ENCODE measurements at places on chromosomes 3 and 15. TPM values are rescaled to one million over a fixed set of nuclear protein-coding genes. Genes with fewer than 3 reads are reported as not detected.
A peak's percentile ranks its signal among the peaks of the same experiment; 100 is the strongest.

DNA sequence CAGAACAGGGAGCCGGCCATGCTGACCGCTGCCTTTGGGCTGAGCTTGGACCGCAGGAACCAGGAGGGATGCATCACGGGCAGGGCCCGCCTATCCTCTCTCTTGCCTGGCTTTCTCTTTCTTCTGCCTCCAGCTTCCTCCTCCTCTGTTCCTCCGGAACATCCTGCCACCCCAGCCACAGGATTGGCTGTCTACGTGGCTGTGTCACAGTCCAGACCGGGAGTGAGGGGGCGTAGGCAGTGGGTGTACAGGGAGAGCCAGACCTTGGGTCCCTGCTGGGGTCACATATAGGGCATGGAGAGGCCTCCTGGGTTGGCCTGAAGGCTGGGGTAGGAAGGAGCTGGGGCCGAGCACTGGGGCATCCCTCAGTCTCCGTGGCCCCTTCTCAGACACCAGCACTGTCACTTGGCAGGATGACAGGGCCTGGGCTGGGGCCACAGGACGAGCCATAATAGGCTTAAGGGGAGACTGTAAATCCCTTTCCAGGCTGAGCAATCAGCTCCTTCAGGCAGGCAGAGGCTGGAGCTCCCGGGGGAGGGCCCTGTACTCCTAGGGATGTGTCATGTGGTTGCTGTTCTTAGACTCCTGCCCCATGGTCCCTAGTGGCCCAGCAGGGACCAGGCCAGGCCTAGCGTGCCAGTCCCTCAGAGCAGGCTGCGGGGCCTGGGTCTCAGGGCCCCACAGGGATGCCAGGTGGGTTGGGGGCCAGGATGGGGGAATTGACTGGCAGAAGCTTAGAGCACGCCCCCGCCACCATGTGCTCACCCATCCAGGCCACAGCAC is 25.4 kb downstream of the LINGO1 start:
- no peak for DNase-seq

The KLF15 gene
- 0.14 TPM for total RNA-seq

DNA sequence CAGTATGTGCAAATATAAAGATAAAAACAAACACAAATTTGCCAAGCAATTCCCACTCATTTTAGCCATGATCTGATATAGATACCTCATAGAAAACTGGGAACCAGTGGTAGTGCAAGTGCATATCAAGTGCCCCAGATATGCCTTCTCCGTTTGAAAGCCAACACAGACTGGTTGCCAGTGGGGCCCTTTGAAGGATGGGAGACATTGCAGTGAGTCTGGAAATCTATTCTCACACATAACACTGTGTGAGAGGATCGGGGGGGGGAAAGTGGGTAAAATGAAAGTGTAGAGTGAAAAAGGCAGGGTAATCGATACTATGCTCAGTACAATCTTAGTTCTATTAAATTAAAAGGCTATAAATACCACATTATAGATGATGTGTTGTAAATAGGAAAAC is 83.0 kb downstream of the CBLB start:
- no peak for DNase-seq

DNA sequence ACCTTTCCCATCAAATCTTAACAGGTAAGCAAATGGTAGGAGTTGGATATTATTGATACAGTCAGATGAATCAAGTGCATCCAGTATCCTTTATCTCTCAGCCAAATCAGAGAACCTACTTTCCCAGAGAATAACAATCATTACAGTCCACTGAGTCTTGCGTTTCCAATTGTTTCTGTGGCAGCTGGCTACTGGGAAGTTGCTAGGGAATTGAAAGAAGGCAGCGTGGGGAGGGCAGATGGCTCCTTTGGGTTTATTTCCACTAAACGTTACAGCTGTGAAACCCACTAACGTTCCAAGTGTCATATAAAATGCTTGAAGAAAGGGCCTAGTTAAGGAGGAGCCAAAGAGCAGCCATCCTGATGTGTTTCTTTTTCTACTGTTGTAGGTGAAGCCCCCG is 78.4 kb downstream of the WDR72 start:
- DNase-seq = no peak

- no peak for DNase-seq
Observed at GRCh38 chr15:89003865-89004725, 84.2 kb upstream of the ABHD2 start.

The CTXN2 gene
- 0.05 TPM for total RNA-seq

GRCh38 chr3:171396048-171396447 is 64.2 kb downstream of the TNIK start:
- DNase-seq = no peak

GRCh38 chr15:60510006-60510405 is 31.1 kb upstream of the ICE2 start:
- no peak for DNase-seq

The CPLX3 gene
- total RNA-seq = 0.16 TPM

DNA sequence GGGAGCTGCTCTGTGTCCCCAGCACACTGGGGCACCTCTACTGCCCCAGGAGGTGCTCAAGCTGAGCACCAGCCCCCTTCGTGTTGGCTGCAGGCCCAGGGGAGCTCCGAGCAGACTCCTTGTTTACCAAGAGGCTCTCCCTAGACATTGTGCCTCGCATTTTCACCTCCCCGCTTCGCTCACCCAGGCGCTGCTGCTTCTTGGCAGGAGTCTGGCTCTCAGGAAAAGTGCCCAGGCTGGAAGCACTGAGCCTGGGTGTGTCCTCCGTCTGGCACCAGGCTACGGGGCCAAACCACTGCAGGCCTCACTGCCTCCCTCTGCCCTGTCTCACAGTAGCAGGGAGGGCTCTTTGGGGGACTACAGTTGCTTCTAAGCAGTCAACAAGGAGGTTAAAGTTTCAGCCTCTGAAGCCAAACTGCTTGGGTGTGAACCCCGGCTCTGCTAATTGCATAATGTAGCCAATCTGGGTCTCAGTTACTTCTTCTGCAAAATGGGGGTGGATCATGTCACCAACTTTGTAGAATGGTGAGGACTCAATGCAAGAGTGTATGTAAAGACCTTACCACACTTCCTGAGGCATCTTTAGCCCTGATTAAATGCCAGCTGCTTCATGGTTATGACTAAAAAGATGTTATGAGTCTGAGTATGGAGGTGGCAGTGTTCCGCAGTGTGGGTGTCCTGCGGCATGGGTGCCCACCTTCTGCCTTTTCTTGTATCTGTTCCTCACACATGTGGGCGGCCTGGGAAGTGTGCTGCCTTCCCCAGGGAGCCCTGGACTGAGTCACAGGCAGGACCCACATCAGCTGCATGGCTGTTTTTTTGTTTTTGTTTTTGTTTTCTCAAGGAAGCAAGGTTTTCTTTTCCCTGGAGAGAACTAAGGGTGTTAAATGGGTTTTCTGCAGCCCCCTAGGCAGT is 88.9 kb downstream of the CLSTN2 start:
- DNase-seq = no peak

- no peak for DNase-seq
Observed at GRCh38 chr15:73284090-73284716, 84.6 kb downstream of the HCN4 start.

GRCh38 chr3:134075568-134075825 is 45.8 kb upstream of the SLCO2A1 start:
- DNase-seq = no peak

The ELP6 gene
- total RNA-seq = 44.0 TPM

- no peak for DNase-seq
Observed at GRCh38 chr15:80940331-80940730, 49.3 kb downstream of the MESD start.

GRCh38 chr3:141400073-141400971 is 32.0 kb downstream of the ZBTB38 start:
- no peak for DNase-seq

The DPPA2 gene
- not detected for total RNA-seq

The DNAJB11 gene
- total RNA-seq = 66.3 TPM

The SNTN gene
- not detected for total RNA-seq

GRCh38 chr3:52289747-52290595 is 2.3 kb downstream of the GLYCTK start:
- no peak for DNase-seq

DNA sequence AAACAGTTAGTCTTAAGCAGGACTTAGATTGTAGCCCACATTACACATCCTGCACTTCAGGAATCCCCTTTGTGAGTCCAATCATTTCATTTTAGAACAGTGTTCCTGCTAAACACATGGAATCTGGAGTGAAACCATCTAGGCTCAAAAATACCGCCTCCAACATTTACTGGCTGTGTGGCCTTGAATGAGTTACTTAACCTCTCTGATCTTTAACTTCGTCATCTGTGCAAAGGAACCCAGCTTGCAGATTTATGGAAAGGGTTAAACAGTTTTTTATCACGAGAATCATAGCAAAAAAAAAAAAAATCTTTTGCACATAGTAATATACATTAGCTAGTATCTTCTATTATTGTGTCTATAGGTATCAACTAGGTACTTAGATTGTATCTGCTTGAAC is 8.0 kb upstream of the LRTM1 start:
- DNase-seq = no peak

DNA sequence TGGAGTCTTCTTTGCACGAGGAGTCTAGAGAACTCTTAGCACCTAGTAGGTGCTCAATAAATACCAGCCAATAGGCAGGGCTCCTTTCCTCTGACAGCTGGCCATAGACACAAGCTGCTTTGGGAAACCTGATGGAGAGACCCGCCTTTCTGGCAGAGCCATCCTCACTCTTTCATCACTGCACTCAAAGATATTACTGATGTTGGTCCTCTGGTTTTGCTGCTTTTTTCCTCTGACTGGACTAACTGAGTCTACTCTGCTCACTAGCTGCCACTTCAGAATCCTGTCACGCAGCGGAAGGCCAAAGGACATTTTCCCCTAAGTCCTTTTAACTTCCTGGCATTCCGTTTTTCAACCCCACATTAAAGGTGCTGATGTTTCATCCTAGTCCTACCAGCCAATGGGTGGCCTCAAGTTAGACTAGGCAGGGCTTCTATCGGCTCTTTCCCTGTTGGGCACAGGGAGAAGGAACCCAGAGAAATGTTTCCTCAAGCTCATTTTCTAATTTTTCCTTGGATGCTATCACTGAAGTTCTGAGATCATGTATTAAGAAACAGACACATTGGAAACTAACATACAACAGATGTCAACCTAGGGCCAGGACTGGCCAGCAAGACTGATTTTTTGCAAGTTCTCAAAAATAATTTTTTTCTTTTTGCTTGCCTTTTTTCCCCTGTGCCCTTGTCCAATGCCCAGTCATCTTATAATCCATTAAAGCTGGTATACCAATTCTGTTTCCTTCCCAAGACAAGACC is 132.8 kb upstream of the ICE2 start:
- DNase-seq = no peak

The PLCH1 gene
- total RNA-seq = 0.09 TPM

The VILL gene
- total RNA-seq = 11.8 TPM

GRCh38 chr15:64246364-64247189 is 83.8 kb upstream of the PPIB start:
- DNase-seq = peak; percentile 54

The CSPG5 gene
- 1.1 TPM for total RNA-seq

DNA sequence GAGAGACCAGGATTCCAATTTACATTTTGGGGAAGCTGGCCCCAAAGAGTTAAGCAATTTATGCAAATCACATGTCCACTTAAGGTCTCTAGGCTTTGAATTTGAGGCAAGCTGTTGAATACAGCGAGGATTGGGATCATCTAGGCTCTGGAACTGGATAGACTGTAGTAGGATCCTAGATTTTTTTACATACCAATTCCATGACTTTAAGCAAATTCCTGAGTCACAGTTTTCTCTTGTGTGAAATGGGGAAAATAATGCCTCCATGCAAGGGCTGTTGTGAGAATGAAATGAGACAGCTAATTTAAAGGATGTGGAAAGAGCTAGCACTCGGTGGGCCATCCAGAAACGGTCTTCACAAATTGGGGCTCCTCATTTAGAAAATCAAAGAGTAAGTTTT is 103.4 kb downstream of the MINAR1 start:
- DNase-seq = no peak

DNA sequence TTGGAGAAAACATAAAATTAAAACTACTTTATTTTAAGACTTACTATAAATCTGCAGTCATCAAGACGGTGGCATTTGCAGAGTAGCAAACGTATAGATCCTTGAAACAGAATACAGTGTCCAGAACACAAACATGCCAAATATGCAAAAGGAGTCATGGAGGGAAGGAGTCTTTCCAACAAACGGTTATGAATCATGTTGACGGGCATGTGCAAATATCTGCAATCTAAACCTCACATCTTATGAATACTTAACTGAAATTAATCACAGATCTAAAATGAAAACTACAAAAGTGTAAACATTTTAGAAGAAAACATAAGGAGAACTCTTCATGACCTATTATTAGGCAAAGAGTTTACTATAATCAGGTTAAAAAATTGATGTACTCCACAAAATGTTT is 69.4 kb downstream of the TFRC start:
- DNase-seq = no peak

DNA sequence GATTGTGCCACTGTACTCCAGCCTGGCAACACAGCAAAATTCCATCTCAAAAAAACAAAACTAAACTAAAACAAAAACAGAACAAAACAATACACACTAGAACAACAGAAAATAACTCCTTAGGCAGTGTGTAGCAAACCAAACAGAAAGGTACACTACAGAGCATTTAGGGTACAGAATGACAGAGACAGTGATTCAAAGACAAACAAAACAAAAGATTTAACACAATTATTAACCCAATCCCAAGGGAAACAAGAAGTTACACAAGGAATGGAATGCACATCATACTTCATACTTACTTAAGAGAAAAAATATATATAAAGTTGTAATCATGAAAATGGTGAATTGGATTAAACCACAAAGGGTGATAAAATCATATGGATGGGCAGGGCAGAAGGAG is 12.9 kb downstream of the SLC25A20 start:
- DNase-seq = no peak
